ENCODE measurements at places on chromosomes 1 and 21. TPM values are rescaled to one million over a fixed set of nuclear protein-coding genes. Genes with fewer than 3 reads are reported as not detected.

GRCh38 chr1:206686478-206687249 lies 2.0 kb downstream of the MAPKAPK2 start:
- DNase-seq: no peak

DNA sequence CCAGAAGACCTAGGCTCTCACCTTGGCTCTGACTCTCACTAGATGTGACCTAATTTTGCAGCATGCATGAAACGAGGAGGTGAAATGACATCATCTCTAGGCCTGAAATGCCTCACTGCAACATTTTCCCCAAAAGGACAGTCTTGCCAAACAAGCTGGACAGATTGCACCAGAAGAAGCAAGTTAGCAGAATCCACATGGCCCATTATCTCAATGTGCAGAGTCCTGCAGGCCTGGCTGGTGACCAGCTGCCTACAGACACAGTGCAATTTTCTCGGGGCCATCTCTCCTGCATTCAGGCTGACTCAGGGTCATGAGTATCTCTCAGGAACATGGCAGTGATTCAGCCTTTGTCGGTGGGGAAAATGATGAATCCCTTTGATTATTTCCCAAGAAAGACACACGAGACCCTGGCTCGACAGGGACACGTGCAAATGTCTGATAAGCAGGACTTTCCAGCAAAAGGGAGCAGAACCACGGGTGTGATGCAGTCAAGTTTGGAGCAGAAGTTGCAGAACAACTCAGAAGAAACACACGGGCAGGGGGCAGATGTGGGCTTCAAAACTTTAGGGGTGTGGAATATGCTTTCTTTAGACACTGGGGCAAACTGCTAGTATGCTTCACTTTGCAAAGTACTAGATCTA lies 38.7 kb downstream of the TRIM67 start:
- no peak for DNase-seq

DNA sequence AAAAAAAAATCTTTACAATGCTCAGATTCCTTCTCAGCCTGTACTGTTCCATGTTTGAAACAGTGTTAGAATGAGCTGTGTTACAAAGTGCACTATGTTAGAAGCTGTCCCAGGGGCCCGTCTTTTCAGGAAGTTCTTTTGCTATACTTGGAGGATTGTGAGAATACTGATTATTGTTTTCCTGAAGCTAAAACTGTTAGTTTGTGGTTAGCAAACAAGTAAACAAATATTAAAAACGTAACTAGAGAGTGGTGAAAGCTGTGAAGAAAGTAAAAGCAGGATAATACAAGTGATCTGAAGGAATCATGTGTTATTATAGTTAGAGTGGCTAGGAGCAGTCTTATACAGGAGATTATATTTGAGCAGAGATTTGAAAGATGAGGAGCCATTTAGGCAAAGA lies 35.6 kb downstream of the CAMSAP2 start:
- DNase-seq: no peak

- no peak for DNase-seq
Observed at GRCh38 chr1:20446796-20447195, 39.2 kb downstream of the CAMK2N1 start.

DNA sequence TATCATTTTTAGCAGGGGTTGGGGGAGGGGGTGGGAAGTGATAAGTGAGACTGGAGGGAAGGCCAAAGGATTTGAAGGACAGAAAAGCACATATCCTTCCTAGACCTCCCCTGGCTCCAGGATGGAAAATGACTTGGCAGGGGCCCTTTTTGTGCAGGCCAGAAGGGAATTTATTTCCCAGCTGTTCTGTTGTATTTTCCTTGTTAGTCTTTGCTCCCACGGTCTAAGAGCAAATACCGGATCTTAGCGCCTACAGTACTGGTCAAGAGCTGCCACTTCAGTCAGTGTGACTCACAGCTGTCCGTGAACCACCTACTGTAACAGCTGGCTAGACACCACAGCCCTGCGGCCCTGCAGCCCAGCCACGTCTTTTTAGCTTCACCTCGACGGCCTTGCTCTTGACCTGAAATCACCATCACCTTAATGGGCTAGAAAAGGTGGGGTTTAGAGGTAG lies 51.0 kb upstream of the ERRFI1 start:
- DNase-seq: no peak

DNA sequence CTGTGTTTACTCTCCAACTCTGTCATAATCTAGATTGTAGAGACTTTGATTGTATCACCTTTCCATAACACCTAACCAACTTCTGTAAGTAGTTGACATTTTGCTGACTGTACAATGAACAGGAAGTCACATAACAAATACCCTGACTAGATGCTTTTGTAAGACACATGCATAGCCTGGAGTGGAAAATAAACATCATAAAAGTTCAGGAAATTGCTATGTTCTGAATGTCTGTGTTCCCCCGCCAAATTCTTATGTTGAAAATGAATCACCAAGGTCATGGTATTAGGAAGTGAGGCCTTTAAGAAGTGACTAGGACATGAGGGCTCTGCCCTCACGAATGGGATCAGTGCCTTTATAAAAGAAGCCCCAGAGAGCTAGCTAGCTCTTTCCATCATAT lies 40.4 kb upstream of the ZSWIM5 start:
- no peak for DNase-seq

DNA sequence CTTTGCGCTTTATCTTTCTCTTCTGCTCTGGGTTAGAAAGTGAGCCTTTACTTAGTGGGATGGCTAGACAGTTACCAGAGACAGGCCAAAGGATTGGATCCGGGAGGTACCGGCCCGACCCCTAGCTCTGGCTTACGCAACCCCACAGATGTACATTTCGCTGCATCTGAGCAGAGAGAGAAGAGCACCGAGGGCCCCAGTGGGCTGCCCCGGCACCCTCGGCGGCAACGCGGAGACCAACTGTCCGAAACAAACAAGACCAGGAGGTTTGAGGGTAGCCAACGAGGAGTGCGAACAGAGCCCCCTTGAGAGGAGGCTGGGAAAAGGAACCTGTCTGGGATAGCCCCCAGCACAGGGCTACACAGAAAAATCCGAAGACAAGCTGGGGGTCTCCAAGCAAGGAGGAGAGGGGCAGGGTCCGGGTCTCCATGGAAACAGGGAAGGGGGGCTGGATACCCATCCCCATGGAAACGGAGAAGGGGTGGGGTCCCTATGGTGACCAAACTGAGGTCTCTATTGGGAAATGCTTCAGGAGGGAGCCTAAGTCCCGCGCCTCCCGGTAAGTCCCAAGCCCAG lies 373 bp downstream of the MTF1 start:
- DNase-seq: no peak

DNA sequence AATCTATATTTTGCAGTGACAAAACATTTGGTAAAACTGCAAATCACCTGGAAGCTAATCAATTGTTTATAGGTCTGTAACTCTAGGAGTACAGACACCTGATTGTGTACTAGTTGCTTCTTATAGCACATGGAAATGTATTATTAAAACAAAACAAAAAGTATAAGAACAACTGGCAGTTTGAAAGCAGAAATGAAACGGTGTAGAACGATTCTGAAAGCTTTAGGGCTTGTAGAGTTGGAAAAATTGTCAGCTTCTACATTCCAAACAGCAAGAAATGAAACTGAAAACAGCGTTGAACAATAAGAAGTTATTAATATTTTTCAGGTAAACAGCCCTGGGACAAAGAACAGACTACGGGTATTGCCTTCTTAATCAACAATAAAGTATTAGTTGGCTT lies 273.3 kb downstream of the OLFM3 start:
- no peak for DNase-seq

DNA sequence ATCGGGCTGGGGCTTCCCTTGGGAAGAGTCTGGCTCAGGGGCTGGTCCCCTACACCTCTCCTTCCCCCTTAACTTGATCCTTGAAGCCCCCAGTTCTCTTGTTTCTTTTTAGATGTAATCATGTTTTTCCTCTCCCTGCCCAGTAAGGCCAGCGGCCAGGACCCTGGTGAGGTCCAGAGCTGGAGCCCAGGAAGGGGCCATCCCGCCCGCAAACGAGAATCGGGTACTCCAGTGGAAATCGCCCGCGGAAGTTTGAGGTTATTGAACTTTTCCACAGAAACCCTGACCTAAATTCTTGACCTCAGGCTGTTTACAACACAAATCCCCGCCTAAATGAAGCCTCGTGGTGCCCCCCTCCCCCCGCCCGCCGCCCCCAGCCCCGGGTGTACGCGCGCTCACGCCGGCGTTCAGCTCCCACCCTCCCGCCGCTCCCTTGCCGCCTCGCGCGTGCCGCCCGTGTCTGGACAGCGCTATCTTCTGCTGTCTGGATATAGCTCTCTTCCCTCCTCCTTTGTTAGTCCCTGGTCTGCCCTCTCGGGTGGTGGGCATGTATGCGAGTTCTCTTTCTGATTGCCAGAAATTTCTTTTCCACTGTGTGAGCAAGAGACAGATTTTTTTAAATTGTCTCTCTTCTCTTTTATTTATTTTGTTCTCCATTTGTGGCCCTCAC lies 165.9 kb upstream of the CACNA1E start:
- no peak for DNase-seq

GRCh38 chr1:36446746-36447145 lies 3.5 kb downstream of the OSCP1 start:
- no peak for DNase-seq

LRIG2 gene
- total RNA-seq: 43.0 TPM

MAP1LC3C gene
- total RNA-seq: 1.2 TPM

Measured in vagina (tissue), 2 donors.